CD4-positive, alpha-beta T cell treated with Interleukin-15 for 4 hours (primary cell): ENCODE measurements at places on chromosomes 5 and 9.

DNA sequence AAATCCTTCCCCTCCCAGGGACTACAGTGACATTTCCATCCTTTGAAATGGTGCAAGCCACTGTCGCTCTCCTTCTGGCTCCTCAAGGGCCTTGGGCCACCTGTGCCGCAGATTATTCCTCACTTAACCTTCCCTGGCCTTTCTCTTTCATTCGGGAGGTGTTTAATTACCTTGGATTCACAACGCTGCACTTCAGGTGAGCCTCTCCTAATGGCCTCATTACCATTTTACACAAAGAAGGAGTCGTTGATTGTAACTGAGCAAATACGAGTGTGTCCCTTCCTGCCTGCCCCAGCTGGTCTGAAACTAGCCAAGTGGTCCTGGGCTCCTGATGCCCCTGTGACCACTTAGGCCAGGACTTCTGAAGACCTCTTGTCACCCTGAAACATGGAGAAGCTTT lies 205.0 kb downstream of the CRB2 start:
- no peak for DNase-seq

- DNase-seq, result no peak
These were observed 239.6 kb downstream of the KDM4C start for GRCh38 chr9:6997330-6997729.

DNA sequence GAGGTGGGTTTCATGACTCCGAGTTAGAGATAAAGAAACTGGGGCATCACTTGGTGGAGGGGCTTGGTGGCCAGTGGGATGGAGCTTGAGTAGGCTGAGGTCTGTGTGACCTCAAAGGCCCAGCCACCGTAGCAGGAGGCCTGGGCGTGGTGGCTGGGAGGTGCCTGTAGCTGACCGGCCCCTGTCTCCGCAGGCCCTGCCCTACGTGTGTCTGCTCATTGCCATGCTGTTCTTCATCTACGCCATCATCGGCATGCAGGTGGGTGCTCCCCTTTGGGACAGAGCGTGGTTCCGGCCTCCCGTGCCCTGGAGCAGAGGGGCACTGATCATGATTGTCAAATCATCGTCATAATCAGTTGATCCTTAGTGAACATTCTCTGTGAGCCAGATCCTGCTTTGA lies 196.2 kb downstream of the CACNA1B start:
- DNase-seq, result no peak

- DNase-seq, result no peak
These were observed 11.4 kb downstream of the DCAF10 start for GRCh38 chr9:37811906-37812476.

DNA sequence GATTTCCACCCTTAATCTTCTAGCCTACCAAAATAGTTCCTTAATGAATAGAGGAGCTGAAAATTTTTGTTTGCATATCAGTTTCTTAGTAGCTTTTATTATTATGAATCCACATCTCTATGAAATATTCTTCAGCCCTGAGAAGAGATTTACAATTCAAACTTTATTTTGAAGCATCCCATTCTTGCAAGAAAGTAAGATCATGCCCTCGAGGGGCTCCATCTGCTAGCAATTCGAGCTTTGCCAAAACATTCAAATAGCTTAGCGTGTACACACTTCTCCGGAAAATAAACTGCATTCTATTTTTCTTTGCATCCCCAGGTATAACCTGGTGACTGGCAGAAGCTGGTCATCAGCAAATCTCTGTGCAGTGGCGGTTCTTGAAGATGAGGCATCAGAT lies 370.7 kb downstream of the MTRR start:
- DNase-seq, result no peak

GRCh38 chr9:83270116-83270515 lies 207.2 kb upstream of the RASEF start:
- DNase-seq, result no peak

DNA sequence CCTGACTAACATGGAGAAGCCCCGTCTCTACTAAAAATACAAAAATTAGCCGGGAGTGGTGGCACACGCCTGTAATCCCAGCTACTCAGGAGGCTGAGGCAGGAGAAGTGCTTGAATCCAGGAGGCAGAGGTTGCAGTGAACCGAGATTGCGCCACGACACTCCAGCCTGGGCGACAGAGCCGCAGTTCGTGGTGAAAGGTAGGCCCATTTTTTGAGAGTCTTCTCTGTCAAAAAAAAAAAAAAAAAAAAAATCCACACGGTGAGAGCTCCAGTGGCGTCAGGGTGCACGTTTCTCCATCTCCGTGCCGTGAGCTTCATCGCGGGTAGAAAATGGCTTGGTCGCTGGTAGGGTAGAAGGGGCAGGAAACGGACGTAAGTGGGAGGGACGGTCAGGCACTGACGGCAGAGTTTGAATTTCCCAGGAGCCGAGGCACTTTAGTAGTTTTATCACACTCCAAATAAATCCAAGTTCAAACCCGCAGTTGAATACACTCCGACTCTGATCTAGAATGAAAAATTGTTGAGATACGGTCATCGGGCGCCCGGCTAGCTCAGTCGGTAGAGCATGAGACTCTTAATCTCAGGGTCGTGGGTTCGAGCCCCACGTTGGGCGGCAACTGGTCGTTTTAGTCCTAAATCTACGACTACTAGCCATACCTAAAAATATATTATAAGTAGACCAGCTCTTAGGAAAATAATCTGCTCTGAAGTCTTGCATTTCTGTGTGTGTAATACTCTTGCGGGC lies 2.4 kb upstream of the TRIM7 start:
- DNase-seq, result peak; percentile 76

DNA sequence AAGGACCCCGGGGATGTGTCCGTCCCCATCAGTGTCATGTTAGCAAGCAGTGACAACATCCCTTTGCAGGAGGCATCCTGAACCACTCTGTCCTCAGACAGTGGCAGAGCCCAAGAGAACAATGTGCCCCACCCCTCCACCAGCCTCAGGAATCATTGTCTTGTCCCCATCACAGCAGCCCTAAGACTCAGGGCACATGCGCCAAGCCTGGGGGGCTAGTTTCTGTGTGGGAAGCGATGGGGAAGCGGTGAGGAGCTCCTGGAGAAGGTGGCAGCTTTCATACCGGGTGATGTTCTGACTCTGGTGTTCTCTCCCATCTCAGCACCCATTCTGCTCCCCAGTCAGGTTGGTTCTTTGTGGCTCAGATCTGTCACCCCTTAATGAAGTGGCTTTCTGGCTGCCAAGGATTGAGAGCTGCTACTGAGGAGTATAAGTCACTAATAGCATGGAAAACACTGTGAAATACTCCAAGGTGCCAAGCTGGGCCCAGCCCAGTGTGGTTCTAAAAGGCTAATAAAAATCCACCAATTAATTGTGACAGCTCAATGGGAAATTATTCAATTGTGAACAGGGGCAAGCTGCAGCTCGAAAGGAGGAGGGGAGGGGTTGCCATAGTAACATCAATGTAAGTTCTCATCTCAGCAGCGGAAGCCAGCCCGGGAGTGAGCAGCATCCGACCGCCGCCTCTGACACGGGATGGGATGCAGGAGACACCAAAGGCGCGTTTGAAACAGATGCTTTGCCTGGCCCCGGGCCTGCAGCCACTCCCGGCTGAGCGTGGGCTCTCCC lies 4.7 kb downstream of the QRFP start:
- no peak for DNase-seq

GRCh38 chr5:41406424-41406823 lies 104.0 kb downstream of the PLCXD3 start:
- no peak for DNase-seq

GRCh38 chr5:104084896-104085295 lies 522.3 kb upstream of the NUDT12 start:
- DNase-seq, result no peak

- DNase-seq, result no peak
These were observed 40.4 kb downstream of the ZDHHC21 start for GRCh38 chr9:14652729-14653377.

DNA sequence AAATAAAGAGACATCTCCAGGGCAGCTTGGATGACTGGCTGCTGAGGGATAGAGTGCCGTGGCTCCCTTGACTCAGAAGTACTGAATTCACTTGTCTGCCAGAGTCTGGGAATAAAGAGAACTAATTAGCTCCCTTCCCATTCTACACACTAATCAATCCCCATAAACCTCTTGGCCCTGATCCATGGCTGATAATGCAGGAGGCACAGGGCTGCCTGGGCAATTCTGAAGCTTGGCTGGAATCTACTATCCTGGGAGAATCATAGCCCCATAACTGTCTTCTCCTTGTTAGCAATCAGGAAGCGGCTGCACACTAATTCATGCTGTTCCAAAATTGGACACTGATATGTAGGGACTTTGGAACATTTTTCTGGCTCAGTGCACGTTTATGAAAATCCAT lies 197.7 kb downstream of the PTTG1 start:
- no peak for DNase-seq

- no peak for DNase-seq
These were observed 34.2 kb downstream of the ABLIM3 start for GRCh38 chr5:149175346-149176105.

DNA sequence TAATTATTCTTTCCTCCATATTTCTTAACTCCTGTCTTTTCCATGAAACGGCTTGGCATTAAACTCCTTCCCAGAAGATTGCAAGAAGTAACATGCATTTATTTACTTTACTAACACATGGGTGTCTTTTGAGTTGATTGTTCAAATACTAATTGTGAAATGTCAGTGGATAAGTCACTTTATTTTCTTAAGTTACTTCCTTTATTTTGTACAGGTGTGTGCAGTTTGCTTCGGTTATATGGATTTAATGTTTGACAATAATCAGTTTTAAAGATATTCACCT lies 761 bp upstream of the SHOC1 start:
- no peak for DNase-seq

GRCh38 chr9:37676411-37676830 lies 25.7 kb downstream of the FRMPD1 start:
- no peak for DNase-seq

DNA sequence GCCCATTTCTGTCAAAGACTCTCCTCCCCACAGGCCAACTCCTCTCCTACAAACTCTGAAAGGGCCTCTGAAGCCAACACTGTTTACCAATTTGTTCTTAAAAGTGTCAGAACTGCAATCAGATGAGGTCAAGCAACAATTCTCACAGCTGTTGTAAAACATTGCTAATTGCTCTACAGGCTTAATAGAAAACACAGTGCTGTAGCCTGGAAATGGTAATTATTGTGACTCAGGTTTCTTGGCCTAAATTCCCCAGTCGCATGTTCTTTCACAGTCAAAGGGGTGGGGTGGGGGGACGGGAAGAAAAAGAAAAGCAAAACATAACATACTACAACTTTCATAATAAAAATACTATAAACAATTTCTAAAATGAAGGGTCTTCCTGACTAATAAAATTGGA lies 343.2 kb downstream of the DMAC1 start:
- DNase-seq, result no peak

- DNase-seq, result no peak
These were observed 1581.8 kb upstream of the WWC1 start for GRCh38 chr5:166709691-166710090.

DNA sequence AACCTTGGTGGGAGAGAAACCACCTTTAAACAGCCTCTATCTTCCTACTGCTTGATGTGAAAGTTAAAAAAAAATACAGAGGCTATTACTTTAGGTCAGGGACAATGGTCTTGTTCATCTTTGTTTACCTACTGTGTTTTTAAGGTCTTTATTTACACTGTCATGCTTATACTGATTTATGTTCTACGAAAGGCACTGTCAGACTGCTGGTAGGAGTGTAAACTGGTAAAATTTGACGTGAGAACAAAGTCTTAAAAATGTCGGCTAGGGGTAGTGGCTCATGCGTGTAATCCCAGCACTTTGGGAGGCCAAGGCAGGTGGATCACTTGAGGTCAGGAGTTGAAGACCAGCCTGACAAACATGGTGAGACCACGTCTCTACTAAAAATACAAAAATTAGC lies 42.1 kb upstream of the ELOVL7 start:
- DNase-seq, result no peak

GRCh38 chr5:111252799-111253545 lies 28.8 kb downstream of the CAMK4 start:
- no peak for DNase-seq

- DNase-seq, result no peak
These were observed 97.8 kb downstream of the PAPPA start for GRCh38 chr9:116251366-116251765.

GRCh38 chr5:88681211-88681803 lies 201.7 kb downstream of the MEF2C start:
- DNase-seq, result no peak

DNA sequence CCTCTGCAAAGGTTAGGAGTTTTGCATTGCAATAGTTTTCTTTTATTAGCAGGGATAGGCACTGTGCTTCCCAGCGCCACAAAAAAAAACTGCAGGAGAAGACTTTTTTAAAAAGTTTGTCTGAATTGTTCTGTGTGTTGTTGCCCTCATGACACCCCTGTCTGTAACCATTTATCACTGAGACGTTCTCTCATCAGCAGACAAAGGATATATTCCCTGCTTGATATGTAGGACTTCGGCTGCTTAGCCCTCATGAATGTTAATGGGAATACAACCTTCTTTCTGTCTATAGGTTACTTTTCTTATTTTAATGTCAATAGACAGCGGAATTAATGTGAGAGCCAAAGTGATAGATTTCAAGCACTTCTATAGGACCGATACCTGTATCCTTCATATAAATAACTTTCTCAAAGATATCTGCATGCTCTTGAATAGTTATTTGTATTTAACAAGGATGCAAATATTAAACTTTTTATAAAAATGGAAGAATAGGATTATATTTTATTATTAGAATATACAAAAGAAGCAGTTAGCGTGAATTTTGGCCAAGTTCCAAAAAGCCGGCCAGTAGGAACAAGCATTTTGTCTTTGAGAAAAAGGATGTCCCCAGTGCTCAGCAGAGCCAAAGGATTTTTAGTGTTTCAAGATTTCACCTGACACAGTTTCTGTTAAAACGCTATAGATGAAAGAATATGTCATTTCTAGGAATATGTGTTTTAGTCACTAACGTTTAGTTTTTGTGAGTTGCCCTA lies 1.5 kb upstream of the LYSMD3 start:
- no peak for DNase-seq

DNA sequence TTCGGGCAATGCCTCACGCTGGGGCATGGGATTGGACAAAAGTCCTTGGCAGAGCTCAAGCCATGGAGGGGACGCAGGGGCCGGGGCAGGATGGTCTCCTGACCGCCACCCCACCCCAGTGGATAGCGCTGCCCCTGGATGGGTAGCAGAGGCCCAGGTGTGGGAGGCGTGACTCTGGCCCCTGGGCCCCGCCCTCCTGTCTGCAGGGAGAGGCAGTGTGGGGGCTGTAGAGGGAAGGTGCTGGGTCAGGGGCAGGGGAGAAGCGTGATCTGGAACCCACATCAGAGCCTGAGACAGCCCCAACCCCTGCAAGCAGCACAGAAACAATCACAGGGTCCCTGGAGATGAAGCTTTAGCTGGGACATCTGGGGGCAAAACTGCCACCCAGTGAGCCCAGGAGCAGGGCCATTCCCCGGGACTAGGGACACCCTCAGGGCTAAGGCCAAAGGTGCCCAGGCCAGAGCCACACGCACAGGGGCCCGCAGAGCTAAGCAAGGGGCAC lies 36.2 kb downstream of the NACC2 start:
- DNase-seq, result no peak

- no peak for DNase-seq
These were observed 415.4 kb upstream of the GRAMD2B start for GRCh38 chr5:126007841-126008240.

DNA sequence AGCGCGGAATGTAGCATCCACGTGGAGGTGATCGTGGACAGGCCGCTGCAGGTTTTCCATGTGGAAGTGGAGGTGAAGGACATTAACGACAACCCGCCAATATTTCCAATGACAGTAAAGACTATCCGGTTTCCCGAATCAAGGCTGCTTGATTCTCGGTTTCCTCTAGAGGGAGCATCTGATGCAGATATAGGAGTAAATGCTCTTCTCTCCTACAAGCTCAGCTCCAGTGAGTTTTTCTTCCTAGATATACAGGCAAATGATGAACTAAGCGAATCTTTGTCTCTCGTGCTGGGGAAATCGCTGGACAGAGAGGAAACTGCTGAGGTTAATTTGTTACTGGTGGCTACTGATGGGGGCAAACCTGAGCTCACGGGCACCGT lies 598 bp downstream of the PCDHA2 start:
- no peak for DNase-seq
